ENCODE measurements at places on chromosomes 3 and 15.
A peak's percentile ranks its signal among the peaks of the same experiment; 100 is the strongest.

- DNase-seq = no peak
These were observed 21.8 kb downstream of the CDCP1 start for GRCh38 chr3:45124352-45124751.

DNA sequence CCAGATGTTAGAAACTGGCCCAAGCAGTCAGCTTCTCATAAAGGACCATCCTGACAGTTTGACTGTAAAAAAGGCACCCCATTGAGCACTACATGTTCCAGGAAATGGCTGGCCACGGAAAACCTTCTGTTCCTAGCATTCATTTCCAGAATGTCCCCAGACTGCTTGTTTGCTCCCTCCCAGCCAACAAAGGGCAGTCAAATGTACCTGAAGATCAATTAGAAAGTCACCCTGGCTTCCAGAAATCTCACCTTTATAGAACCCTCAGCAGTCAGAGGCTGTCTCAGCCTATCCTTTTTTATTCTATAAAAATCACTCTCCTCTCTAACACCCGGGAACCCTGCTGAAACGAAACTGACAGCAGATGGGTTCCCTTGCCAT, 784 bp upstream of the SAMMSON start:
- DNase-seq = no peak

DNA sequence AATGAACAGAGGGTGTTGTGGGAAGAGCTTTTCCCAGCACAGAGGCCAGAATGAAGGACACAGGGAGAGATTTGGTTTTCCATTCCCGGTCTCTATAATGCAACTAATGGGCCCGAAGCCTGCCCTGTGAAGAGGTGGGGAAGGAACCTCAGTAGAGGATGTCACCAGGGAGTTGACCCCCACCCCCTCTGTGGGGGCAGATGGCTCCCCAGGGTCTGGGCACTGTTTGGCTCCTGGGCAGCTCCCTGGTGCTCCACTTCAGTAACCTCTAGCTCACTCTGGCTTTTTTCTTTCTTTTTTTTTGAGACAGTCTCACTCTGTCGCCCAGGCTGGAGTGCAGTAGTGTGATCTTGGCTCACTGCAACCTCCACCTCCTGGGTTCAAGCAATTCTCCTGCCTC, 109.1 kb upstream of the DLG1 start:
- DNase-seq = no peak

DNA sequence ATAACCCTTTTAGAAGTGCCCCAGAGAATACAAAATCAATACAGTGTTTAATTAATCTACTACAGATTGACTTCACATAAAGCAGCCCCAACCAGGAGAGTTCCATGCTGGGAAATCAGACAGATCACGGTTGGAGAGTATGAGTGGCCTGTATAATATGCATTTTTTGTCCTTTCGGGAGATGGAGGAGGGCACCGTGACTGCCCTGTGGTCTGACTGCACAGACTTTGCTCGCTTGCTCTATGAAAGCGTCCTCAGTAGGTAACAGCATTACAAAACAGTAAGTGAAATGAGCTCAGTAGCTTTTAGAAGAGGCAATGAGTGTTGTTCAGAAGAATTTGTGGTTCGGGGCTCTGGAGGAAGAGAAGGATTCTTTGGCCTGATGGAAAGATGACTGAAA, 34.2 kb upstream of the SKIL start:
- no peak for DNase-seq

DNA sequence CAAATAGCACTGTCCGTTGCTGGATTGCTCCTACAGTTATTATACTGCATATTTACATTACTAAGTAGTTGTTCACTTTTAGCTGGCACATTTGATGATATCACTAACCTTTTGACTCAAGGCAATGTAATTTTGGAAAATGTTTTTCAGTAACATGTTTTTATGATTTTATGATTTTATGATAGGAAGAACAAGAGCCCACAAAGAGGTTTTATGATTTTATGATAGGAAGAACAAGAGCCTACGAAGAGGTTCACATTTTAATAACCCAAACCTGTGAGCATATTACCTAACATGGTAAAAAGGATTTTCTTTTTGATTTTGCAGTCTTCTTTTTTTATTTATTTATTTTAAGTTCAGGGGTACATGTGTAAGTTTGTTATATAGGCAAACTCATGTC, 172.3 kb upstream of the TPM1 start:
- no peak for DNase-seq

DNA sequence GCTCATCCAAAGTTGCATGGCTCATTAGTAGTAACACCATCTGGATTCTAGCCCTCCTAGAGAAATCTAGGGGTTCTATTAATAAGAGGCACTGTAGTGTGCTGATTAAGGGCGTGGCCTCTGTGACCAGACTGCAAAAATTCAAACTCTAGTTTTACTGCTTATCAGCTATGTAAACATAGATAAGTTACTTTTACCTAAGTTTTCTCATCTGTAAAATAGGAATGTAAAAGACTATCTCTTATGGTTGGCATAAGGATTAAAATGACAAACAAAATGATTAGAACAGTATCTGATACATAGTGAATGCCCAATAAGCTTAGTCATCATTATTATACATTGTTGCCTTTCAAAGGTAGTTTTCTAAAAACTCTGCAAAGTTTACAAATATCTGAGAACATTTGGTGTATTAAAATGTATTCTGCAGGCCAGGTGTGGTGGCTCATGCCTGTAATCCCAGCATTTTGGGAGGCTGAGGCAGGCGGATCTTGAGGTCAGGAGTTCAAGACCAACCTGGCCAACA, 4.5 kb downstream of the PTX3 start:
- no peak for DNase-seq

DNA sequence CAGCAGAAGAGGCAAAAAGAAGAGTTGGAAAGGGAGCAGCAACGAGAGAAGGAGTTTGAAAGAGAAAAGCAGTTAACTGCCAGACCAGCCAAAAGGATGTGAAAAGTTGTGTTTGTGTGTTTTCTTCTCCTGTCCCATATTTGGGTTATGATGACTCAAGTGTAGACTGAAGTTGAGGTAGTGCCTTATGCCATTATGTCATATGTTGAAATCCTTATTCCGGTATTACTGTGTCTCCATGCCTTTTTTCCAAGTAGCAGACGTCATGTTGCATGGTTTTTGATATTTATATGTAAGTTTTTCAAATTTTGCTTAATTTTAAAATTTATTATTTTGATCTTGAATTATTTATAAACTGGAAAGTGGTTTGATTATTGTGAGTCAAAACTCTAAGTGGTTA, 19.2 kb downstream of the BLOC1S6 start:
- no peak for DNase-seq

GRCh38 chr15:45064386-45064785, 41.4 kb downstream of the SORD start:
- no peak for DNase-seq

GRCh38 chr3:143600756-143601718, 247.2 kb downstream of the SLC9A9 start:
- no peak for DNase-seq

DNA sequence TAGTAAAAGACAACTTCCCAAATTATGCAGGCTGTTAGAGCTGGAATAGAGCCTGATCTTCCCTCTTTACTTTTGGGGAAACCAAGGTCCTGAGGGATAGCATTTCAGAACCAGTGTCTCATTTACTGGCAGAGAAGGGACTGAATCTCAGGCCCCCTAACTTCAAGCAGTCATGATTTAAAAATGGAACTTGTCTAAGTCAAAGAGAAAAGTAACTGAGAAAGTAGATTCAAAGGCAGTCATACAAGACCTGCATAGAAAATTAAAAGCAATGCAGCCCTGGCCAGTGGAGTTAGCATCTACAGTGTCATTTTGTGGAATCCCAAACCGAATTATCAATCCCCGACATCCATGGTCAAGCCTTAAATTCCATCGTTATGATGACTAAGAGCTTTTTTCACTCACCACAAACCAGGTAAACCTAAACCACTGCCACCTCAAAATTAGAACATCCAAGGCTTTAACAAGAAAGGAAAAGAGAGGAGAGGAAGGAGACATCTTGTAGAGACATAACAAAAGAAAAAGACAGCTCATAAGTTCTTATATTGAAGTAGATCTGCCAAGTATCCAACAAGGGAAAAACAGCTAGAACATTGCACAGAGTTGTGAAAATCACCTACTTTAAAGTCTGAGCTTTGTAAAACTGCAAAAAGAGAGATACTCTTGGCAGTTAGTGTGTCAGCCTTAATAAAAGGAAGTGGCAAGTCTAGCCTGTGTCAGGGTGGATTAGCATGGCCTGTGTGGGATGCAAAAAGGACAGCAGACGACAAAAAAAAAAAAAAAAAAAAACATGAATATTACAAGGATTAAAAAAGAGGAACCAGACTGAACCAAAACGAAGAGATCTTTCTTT, 54.1 kb upstream of the CCR2 start:
- DNase-seq = peak; percentile 1

DNA sequence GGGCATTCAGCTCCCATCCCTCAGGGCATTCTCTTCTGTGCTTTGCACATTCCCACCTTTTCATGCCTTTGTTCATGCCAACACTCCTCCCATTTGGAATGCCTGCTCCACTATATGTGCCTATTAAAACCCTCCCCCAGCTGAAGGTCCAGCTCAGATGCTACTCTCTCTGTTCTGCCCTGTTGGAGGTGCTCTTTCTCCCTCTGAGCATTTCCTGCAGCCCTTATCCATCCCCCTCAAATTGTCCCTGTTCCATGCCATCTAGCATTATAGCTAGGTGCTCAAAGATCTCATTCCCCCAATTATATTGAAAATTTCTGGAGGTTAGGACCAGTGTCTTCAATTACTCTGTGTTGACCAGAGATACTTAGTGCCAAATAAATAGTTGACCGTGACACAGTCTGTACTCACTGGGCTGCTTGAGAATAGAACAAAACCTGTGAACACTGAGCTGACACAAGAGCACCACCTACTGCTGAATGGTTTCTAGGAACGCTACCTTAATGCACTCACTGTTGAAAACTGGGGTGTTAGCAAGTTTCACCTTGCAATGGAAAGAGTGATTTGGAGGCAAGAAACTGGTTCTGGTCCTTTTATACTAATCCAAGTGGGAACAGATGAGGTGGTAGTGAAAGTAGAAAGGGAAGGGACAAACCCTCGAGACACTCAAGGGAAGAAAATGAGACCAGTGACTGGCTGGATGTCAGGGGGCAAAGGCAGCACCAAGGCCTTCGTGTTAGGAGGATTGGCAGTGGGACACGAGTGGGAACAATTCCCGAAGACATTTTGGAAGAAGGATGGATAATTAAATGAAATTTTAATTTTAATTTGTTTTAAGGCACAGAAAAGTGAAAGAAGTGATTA, 289.8 kb upstream of the ROPN1 start:
- DNase-seq = peak; percentile 25

DNA sequence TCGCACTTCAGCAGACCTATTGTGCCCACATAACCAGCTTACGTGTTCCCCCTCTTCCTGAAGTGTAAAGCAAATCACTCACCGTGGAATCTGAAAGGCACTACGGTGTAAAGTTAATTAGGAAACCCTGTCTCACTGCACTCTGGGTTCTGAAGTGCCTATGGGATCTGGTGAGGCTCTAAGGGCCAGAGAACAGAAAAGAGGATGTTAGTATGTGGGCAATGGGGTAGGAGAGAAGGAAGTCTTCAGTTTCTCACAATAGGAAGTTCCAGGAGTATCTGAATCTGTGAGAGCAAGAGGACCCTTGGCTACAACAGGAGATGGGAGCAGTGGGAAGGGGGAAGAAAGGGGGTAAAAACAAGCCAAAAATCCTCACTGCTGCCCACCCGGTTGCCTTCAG, 71.4 kb downstream of the ITGB5 start:
- DNase-seq = no peak
